HuH-7.5 (cell line): ENCODE measurements at places on chromosomes 5 and 9.

GRCh38 chr5:9401786-9402472 lies 143.9 kb downstream of the SEMA5A start:
- no peak for DNase-seq

- no peak for DNase-seq
Observed at GRCh38 chr5:69039829-69040228, 54.0 kb upstream of the SLC30A5 start.

GRCh38 chr9:95985440-95986055 lies 110.1 kb downstream of the ERCC6L2 start:
- no peak for DNase-seq

GRCh38 chr5:79901631-79902030 lies 89.4 kb downstream of the MTX3 start:
- DNase-seq: no peak

- DNase-seq: no peak
Observed at GRCh38 chr9:93194641-93195040, 10.7 kb downstream of the WNK2 start.

DNA sequence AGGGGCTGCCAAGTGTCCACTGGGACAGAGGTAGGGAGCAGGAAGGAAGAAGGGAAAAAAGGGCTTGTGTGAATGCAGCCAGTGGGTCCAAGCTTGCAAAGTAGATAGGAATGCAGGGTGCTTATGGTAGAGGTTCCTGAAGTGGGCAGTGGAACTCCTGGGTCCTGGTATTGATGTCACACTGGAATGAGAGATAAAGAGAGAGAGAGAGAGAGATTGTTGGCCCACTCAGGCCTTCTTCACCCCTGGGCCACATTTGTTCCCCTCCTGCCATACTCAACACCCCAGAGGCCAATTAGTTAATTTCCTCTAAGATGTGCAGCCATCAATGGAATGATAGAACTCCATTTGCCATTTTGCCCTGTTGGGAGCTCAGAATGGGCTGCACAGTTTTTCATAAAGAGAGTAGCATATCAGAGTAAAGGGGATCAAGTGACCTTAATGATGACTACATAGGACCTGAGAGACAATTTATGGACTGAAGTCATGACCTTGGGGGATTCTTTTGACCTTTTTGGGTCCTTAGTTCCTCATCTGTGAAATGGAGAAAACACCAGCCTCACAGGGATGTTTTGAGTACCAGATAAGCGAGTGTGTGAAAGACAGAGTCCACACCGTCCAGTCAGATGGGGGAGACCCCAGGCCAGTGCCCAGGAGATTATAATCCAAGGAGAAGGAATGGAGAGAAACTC lies 52.9 kb downstream of the PPARGC1B start:
- DNase-seq: no peak

- no peak for DNase-seq
Observed at GRCh38 chr5:95130941-95131340, 154.0 kb downstream of the MCTP1 start.

GRCh38 chr9:76086539-76086938 lies 196.1 kb downstream of the PCSK5 start:
- no peak for DNase-seq

DNA sequence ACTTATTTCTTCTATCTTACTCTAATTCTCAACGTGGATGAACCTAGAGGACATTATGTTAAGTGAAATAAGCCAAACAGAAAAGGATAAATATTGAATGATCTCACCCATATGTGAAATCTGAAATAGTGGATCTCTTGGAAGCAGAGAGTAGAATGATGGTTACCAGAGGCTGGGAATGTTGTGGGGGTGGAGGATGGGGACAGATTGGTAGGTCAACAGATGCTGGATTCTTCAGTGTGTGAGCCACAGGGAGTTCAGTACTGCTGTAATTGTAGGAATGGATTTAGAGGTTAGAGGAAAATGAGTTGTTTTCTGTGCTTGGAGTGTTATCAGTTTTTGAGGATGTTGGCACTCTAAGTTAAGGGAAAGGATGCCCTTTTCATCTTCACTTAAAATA lies 190.6 kb downstream of the FBXL7 start:
- no peak for DNase-seq

- no peak for DNase-seq
Observed at GRCh38 chr5:173473288-173473687, 143.2 kb downstream of the BOD1 start.

DNA sequence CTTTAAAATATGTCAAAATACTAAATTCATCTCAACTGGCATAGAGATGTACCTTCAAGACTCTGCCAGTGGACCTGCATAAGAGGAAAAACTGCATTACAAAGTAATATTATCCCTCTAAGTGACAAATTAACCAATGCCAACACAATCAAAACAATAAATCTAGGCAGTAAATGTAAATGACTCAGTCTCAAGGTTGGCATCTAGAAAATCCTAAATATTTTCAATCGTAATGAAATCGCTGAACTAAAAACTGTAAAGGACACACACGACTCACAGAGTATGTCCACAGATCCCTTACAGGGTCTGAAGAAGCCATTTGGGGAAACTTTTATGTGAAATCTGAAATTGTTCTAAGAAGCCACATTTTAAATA lies 31.2 kb downstream of the ERMP1 start:
- no peak for DNase-seq

DNA sequence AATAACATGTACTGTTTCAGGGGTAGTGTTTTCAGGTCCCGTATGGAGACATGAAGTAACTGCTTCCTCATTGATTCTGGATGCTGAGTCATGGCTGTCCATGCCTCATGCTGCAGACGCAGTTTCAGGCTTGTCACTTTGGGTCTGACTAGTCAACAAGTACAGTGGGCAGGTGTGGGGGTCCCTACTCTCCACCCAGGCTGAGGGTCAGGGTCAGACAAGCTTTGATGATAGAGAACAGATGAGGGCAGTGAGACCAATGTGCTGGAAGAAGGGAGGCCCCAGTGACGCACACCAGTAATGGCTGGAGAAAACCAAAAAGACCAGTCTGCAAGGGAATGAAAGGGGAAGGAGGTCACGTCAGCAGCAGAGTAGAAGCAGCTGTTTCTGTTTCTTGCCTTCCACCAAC lies 80.0 kb upstream of the NFIL3 start:
- no peak for DNase-seq

DNA sequence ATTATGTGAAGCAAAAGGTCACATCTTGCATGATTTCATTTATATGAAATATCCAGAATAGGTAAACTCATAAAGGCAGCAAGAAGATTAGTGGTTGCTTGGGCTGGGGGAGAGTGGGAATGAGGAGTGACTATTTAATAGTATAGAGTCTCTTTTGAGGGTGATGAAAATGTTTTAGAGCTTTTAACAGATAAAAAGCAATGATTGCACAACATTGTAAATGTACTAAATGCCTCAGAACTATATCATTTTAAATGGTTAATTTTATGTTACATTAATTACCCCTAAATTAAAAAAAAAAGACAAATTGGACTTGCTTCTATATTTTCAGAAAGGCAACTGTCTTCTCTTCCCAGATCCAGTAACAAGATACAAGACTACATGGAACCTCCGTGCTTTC lies 21.9 kb upstream of the TTC39B start:
- no peak for DNase-seq

DNA sequence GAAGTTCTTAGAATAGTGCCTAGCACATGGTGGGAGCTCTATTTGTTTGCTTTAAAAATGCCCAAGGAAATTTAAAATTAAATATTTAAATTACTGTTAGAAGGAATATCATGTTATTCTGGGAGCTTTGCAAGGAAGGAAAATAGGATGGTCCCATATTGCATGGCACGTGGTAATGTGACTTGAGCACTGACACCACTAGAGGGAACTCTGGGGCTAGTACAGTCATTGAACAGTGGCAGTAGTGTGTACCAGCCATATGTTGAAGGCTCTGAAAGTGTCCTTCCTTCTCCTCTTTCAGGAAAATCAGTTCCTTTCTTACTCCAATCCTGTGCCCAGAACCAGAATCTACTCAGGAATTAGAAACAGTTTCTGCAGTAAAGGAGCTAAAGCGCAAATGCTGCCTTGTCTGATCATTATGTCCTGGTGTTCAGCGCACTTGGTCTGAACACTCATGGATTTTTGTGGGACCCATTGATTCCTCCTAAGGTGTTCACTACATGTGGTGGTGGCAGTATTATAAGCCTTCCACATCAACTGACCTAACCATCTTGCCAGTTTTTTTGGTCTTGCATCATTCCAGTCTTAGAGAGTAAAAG lies 54.1 kb downstream of the GDA start:
- DNase-seq: peak; percentile 50

GRCh38 chr5:83965441-83965840 lies 244.8 kb upstream of the HAPLN1 start:
- no peak for DNase-seq

GRCh38 chr9:82206490-82206889 lies 217.9 kb downstream of the SPATA31D1 start:
- DNase-seq: no peak
